ENCODE measurements at places on chromosomes 7 and 10.

GRCh38 chr7:596819-597182, 77.2 kb upstream of the PDGFA start:
- DNase-seq: no peak

- DNase-seq: no peak
Measured at GRCh38 chr10:77416311-77417135, 221.1 kb downstream of the KCNMA1 start.

DNA sequence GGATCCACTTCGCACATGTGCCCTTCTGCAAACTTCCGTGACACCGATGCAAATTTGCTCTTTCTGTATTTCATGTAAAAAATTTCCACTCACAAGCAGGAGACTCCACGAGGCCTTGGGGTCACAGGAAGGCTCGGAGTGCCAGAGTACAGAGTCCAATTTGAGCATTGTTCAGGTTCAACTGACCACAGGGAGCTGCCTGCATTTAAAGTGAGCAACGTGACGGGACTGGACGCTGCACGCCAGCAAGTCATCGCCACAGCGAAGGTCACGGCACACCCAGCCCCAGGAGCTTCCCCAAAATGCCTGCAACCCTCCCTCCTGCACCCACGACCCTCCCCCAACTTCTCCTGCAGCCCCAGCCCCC, 41.5 kb upstream of the NKX6-2 start:
- DNase-seq: no peak

- DNase-seq: peak; percentile 6
Measured at GRCh38 chr7:75662579-75663301, 76.0 kb downstream of the HIP1 start.

GRCh38 chr7:77310982-77311381, 105.2 kb downstream of the GSAP start:
- DNase-seq: no peak

DNA sequence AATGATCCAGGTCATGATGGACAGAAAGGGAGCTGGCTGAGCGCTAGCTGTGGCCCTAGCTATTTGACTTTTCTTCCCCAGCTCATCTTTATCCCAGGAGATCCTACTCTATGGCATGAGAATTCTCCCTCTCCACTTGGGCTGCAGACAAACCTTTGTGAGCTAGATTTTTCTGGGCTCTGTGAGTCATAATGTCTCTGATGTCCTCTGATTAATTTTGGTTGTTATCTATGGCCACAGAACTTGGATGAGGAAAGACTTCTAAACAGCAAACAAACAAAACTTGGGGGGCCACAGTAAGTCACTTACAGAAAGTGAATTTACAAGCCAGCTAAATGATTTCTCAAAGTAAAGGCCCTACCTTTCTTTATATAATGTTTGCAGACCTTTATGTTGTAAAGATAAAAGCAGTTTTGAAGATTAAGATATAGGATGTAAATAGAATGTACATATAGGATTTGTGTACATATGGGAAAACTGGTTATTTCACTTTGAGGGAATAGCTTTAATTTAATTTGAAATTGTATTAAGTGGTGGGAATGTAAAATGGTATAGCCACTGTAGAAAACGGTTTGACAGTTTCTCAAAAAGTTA, 10.4 kb downstream of the ABLIM1 start:
- DNase-seq: no peak

GRCh38 chr7:92336662-92337340, 91.0 kb downstream of the ANKIB1 start:
- no peak for DNase-seq
